ENCODE measurements at places on chromosomes 6 and 20.

- no peak for DNase-seq
These were observed 256.8 kb downstream of the CDKAL1 start for GRCh38 chr6:20791074-20791473.

DNA sequence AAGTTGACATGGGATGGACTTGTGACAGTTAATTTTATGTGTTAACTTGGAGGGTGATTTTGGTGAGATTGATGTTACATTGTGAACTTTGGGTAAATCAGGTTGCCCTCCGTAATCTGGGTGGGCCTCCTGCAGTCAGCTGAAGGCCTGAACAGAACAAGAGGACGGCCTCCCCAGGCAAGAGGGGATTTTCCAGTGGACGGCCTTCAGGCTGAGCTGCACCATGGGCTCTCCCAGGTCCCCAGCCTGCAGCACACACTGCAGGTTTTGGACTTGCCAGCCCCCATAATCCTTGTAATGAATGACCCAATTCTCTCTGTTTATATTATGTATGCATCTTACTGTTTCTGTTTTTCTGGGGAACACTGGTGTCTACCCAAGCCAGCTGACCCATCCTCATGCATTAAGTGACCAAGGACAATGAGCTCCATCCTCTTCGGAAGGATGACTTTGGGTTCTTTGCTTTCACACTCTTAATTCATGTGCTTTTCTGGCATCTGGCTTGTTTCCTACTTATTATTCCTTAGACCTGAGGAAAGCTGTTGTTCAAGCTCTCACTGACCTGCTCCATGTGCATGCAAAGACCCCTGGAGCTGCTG, 64.2 kb downstream of the DACT2 start:
- DNase-seq, result no peak

- no peak for DNase-seq
These were observed 8.7 kb upstream of the PDE7B start for GRCh38 chr6:135842618-135843392.

- peak; percentile 85 for DNase-seq
These were observed 110.3 kb upstream of the ENPP5 start for GRCh38 chr6:46281110-46281509.

DNA sequence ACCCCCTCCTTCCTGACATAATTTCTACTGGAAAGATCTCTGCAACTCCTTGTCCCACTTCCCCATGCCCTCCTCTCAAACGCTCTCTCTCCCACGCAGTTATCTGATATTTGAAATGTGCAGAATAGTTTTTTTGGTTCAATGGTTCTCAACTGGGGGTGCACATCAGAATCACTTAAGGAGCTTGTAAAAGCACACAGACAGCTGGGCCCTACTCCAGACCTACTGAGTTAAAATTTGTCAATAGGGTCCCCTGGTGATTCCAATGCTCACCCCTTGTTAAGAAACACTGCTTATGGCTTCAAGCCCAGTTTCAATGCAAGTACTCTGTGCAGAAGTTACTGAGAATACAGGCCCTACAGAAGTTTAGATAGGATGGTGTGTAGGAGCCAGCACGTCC, 45.2 kb upstream of the KCNK16 start:
- DNase-seq, result no peak

DNA sequence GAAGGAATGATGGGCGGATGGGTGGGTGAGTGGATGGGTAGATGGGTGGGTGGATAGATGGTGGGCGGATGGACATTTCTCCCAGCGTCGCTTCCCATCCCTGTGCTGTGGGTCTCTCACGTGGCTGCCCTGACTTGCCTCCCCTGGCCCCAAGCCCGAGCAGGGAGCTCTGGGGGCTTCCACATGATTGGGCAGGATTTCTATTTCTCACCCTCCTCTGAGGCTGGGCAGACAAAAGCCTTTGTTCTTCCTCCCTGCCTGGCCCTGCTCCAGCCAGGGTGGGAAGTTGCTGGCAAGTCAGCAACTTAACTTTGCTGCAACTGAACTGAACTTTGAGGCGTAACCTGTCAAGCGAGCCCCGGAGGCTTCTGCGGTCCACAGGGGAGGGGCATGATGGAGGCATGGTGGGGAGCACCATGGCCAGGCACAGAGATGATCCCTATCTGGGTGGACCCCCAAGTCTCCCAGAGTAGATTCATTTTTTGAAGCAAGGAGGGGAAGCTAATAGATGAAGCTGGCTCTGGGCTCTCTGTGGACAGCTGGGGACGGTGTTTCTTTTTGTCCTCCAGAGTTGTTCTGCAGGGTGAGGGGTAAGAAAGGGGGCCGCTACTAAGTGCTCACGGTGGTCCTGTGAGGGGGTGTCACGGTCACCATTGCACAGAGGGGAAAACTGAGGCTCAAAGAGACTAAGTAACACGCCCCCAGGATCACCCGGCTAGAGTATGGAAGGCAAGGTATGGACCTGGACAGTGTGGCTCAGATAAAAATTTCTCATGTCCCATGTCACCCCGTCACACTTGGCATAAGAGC, 140.1 kb downstream of the CEBPB start:
- no peak for DNase-seq

GRCh38 chr6:134097114-134097707, 44.8 kb upstream of the SLC2A12 start:
- peak; percentile 67 for DNase-seq

- DNase-seq, result no peak
These were observed 6.5 kb upstream of the DEFB112 start for GRCh38 chr6:50056242-50056641.

- DNase-seq, result peak; percentile 54
These were observed 121.4 kb upstream of the DST start for GRCh38 chr6:56764081-56764566.

DNA sequence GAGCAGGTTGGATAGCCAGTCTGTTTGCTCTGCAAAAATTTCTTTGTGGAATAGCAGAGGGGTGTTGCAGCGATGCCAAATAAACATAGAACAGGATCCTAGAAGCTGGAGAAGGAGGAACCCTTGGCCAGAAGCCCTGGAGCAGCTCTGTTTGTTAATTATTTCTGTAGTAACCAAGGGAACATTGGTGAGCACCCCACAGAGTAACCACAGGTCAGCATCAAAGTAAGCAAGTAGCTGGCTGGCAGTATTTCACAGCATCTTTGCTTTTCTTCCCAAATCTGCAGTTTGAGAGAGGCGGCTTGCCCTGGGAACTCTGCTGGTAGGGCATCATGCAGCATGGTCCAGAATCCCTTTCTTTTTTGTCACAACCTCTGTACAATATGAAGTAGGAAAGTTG, 12.7 kb upstream of the APMAP start:
- DNase-seq, result peak; percentile 64

DNA sequence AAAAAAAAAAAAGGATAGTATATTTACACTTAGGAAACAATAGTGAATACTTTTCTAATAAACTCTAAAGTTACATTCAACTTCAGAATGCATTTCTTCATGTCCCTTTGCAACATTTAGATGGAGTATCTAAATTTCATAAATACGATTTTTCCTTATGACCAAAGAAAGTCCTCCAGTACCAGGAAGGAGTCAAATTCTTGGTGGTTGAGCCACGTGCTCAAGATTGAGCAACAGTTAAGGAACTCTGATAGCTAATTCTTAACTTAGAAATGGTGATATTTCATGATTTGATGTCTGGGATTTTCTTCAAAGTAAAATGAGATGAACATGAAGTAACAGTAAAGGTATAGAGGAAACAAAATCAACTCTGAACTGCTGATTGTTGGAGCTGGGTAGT, 92.7 kb downstream of the SASH1 start:
- DNase-seq, result peak; percentile 36

DNA sequence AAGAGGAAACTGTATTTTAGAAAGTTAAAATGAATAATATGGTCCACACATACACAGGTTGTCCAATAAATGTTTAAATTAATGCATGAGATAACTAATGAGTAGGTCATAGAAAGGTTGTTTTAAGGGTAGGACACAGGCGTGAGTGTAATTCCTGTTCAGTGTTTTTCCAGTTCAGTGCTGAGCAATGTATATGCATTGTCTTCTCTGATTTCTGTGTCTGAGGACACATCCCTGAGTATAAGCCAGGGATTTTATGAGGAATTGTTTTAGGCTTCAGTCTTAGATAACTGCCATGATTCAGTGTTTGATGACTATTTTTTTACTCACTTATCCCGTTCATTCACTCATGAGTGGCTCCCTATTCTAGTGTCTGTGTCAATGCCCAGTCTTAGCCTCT, 298.5 kb upstream of the TBX18 start:
- DNase-seq, result no peak

DNA sequence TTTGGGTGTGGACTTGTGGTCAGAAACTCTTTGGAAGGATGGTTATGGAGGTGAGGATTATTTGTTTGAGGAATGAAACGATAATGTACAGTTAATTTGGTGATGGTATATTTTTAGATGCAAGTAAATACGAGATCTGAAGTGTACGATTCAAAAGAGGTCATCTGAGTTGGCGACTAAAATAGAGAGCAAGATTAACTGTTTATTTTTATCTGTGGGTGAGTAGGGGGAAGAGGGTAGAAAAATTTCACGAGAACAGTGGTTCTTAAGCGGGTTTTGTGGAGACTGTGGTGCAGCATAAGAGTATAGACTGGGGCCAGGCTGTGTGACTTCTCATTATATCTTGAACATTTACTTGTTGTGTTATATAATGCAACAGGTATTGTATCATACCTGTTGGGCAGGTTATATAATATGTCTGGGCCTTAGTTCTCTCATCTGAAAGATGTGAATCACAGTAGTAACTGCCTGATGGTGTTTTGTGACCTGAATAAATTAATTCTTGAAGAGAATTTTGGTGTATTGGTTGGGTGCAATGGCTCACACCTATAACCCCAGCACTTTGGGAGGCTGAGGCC, 171.2 kb downstream of the JARID2 start:
- no peak for DNase-seq

DNA sequence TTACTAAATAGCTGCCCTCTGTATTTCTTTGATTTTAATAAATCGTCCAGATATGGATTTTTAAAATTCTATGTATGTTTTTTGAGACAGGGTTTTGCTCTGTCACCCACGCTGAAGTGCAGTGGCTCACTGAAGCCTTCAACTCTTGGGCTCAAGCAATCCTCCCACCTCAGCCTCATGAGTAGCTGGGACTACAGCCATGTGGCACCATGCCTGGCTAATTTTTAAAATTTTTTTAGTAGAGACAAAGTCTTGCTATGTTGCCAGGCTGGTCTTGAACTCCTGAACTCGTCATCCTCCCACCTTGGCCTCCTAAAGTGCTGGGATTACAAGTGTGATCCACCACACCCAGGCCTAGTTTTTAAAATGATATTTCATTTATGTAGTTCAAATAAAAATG, 47.4 kb upstream of the DDR1 start:
- DNase-seq, result no peak

- DNase-seq, result no peak
These were observed 116.6 kb downstream of the QRSL1 start for GRCh38 chr6:106745824-106746582.

GRCh38 chr6:33589731-33590530, 9.9 kb upstream of the BAK1 start:
- DNase-seq, result peak; percentile 80

DNA sequence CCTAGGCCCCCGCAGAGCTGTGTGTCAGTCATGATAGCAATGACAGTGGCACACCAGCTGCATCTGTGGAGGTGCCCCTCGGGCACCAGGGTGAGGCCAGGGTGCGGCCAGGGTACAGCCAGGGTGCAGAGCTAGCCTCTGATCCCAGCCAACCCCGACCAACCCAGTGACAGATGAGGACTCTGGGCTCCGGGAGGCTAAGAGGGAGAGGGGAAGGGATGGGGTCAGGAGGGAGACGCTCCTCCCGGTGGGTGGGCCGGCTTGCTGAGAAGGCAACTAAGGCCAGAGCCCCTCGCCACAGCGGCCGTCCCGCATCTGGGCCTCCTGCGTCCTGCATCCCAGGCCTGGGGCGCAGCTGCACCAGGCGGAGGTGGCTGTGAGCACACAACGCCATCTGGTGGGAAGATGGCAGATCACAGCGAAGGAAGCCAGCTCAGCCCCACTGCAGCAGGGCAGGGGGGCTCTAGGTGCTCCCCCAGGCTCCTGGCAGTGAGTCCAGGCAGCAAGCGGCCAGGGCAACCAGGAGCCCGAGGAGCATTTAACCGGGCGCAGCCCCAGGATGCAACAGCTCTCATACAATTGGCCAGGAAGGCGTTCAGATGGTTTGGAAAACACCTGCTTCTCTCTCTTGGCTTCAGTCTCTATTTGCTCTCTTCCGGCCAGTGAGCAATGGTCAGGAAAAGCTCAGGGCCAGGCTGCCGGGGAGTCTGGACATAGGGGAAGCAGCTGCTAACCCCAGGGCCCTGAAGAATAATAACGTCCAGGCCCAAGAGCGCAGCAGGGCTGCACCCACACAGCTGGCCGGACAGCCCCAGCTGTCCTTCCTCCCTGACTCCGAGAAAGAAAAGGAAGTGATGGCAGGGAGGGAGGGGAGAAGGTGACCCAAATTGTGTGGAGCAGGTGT, 169.4 kb downstream of the TAF4 start:
- DNase-seq, result peak; percentile 45

DNA sequence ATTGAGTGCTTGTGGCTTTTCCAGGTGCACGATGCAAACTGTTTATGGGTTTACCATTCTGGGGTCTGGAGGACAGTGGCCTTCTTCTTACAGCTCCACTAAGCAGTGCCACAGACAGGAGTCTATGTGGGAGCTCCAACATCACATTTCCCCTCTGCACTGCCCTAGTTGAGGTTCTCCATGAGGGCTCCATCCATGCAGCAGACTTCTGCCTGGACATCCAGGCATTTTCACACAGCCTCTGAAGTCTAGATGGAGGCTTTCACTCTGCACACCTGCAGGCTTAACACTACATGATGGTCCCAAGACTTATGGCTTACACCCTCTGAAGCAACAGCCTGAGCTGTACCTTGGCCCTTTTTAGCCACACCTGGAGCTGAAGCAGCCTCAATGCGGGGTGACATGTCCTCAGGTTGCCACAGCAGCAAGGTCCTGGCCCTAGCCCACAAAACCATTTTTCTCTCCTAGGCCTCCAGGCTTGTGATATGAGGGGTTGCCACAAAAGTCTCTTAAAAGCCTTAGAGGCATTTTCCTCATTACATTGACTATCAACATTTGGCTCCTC, 552.2 kb downstream of the TFAP2A start:
- no peak for DNase-seq

GRCh38 chr20:64071341-64072332, 7.7 kb downstream of the RGS19 start:
- no peak for DNase-seq

DNA sequence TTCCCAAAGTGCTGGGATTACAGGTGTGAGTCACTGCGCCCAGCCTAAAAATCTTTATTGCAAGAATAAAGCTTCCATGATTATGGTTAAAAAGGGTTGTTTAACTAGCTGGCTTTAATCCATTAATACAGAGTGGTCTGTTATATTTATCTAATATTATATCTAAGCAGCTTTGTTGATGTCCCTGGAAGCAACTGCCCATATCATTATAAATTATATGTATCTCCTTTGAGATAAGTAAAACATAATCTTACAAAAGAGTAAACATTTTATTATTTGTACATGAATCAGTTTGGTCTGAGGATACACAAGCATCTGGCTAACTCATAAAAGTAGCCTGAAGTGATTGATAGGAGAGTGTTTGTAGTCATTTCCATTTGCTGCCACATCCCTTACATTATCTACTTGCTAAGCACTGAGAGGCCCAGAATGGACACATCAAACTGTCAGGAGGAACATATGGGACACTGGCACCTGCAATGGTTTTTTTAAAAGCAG, 46.9 kb downstream of the TRAF3IP2 start:
- no peak for DNase-seq

GRCh38 chr6:32941214-32941768, 463 bp upstream of the HLA-DMB start:
- DNase-seq, result no peak

All from AG10803 (cell line).